ENCODE measurements at places on chromosomes 5 and 9. TPM values are rescaled to one million over a fixed set of nuclear protein-coding genes. Genes with fewer than 3 reads are reported as not detected.
A peak's percentile ranks its signal among the peaks of the same experiment; 100 is the strongest.

PCDHGB1 gene
- total RNA-seq = 1.8 TPM

DNA sequence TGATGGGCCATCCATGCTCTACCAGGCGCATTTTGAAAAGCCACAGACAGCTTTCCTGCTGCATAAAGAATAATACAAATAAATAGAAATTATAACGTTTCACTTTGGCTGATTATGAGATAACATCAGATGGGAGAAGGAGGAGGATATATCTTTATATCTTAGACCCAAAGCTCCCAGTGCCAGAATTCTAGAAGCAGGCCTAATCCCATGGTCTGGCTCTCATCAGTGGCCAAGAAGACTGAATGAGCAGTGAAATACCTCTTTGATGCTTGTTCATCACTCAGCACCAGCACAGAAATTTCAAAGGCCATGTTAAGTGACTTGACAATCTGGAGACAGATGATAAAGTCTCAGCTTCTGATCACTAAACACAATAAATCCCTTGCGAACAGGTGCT is 107.6 kb downstream of the PPP2R2B start:
- DNase-seq = peak; percentile 76

SPATA31E1 gene
- not detected for total RNA-seq

DNA sequence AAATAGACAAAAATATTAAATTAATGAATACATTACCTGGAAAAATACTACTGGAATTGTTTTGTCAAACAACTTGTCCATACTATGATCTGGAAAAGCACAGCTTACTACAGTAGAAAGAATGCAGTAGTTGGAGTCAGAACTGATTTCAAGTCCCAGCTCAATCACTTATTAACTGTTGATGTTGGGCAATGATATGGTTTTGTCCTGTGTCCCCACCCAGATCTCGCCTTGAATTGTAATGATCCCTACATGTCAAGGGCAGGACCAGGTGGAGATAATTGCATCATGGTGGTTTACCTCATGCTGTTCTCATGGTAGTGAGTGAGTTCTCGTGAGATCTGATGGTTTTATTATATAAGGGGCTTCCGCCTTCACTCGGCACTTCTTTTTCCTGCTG is 247.5 kb downstream of the CD180 start:
- no peak for DNase-seq

GRCh38 chr5:155017610-155018009 is 4.1 kb downstream of the KIF4B start:
- DNase-seq = no peak

GRCh38 chr5:150293091-150293941 is 3.7 kb upstream of the CAMK2A start:
- no peak for DNase-seq

CCDC69 gene
- 104 TPM for total RNA-seq

- no peak for DNase-seq
These were observed 250.3 kb downstream of the DMAC1 start for GRCh38 chr9:7549249-7549648.

- no peak for DNase-seq
These were observed 95.7 kb downstream of the ANKH start for GRCh38 chr5:14775857-14776256.

GRCh38 chr5:88238732-88239131 is 29.9 kb downstream of the TMEM161B start:
- DNase-seq = no peak

OR1J2 gene
- total RNA-seq = not detected

CCL27 gene
- total RNA-seq = 0.77 TPM

DNA sequence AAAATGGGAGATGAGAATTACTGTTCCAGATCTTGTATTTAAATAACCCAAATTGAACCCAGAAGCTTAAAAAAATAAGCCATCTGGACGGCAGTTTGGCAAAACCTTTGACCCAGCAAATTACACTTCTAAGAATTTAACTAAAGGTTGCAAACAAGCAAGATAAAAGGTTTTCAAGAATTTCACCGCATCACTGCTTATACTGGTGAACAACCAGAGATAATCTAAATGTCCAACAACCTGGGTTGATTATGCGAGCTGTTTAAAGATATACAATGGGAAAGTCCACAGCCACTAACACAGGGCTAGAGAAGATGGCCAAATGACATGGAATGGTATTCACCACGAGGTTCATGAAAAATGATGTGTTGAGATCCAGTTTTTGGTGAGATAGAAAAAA is 149.3 kb downstream of the GNAQ start:
- DNase-seq = no peak

CEL gene
- 1.6 TPM for total RNA-seq

DNA sequence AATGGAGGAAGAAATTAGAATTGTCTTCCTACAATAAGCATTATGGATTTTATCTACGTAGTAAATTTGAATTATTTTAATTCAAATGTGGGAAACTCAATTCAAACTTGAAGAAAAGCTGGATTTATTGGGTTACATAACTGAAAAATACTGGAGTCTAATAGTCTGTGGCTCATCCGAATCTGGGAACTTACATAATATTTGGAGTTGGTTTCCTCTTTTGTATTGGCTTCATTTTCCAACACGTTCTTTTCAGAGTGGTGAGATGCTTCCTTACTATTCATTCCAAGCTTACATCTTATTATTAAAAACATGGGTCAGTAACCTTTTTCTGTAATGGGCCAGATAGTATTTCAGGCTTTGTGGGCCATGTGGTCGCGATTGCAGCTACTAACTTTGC is 164.8 kb downstream of the ARHGAP26 start:
- DNase-seq = no peak

B4GALT7 gene
- total RNA-seq = 29.0 TPM

- DNase-seq = no peak
These were observed 17.9 kb upstream of the NDUFB6 start for GRCh38 chr9:32590898-32591297.

GHR gene
- total RNA-seq = 3.2 TPM

DNA sequence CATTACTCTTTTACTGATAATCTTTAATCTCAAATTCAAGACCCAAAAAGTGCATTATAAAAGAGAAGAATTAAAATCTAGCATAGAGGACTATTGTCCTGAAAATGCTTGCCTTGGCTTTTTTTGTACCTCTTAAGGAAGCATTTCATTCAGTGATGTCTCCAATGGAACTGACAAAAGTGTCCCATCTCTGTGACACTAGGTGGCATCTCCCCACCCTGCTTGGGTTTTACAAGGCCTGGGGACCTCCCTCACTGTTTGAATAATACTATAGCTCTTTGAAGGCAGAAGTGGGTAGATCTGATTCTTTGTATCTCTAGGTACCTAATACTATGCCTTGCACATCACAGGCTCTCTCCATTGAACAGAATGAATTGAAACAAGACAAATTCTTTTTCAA is 180.6 kb downstream of the EPB41L4A start:
- DNase-seq = no peak

BTNL3 gene
- not detected for total RNA-seq

- DNase-seq = peak; percentile 92
These were observed 70.2 kb downstream of the PRUNE2 start for GRCh38 chr9:76835571-76836283.

CDKN2B-AS1 gene
- not detected for total RNA-seq

DNA sequence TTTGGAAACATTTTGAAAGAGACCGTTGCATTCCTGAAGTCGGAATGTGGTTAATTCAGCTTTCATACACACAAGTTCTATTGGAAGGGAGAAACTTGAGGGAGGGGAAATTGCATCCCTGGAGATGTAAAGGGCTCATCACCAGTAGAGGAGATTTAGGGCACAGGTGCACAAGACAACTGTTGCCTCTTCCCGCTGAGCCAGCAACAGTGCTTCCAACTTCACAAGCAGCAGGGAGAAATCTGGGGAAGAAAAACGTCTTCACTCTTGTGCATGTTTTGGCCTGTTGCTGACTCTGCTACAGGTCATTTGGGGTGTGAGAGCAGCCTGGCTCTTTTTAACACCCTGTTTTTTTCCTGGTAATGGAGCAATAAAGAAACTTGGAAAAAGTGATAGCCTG is 277.9 kb downstream of the GAS1 start:
- no peak for DNase-seq

SVEP1 gene
- 2.8 TPM for total RNA-seq

GRCh38 chr5:135481909-135482311 is 29.8 kb upstream of the TIFAB start:
- DNase-seq = no peak

DNA sequence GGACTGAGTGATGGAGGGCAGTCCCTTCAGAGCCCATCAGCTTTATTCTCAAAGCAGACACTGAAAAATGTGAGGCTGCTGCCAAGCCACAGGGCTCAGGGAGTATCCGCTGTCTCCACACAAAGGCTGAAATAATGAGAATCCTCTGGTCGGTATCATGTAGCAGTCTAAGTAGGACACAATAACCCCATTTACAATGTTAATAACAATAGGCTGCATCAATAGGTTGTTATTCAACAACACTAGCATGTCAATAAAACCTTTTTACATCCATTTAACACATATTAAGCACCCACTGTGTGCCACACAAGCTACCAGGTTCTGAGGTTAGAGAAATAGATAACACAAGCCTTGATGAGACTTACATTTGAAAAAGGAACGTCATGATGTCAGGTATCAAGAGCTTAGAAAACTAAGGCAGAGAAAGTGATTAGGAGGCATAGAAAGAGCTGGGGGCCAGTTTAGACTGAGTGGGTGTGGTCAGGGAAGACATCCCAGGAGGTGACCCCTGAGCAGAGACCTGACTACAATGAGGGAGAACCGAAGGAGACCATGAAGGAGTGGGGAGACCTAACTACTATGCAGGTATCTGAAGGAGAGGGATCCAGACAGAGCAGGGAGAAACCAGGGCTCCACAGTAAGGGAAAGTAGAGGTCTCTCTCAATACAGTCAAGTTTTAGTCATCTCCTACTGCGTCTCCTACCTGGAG is 140.1 kb upstream of the GRIA1 start:
- DNase-seq = no peak

HNRNPK gene
- total RNA-seq = 659 TPM

DNA sequence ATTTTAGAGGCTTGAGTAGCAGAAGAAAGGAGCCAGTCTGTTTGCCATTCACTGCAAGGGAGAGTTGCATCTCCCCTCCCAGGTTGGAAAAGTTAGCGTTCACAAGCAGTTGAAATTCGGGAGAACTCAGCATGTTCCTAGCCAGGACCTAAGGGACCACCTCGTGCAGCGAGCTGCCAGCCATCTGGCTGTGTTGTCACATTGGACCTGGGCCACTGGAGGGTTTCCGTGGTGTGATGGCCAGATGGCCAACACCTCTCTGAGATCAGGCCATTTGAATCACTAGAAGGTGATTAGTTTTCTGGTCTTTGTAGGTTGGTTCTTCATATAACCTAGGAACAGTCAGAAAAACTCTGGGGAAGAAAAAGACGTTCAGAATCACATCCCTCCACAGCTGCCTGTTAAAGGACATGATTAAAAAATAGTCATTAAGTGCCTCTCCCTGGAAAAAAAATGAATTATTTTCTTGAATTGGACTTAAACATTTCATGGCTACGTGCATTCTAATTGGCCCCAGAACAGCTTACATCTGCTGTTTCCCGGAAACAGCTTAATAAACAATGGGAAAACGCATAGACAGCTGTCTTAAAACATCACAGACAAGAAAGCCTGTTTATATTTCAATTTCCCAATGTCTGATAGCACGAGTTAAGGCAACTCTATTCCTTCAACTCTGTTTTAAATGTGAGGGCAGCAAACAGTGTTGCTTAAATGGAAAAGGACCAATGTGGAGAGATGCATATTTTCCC is 303.9 kb downstream of the TENT4A start:
- DNase-seq = no peak

GRCh38 chr9:77554586-77555105 is 93.5 kb downstream of the GNA14 start:
- DNase-seq = peak; percentile 25

CCDC112 gene
- total RNA-seq = 8.1 TPM

- DNase-seq = peak; percentile 73
These were observed 1.6 kb downstream of the DMRT2 start for GRCh38 chr9:1051584-1052275.

- DNase-seq = no peak
These were observed 160.6 kb downstream of the PJA2 start for GRCh38 chr5:109249126-109249525.

GRCh38 chr5:17819783-17820182 is 185.5 kb downstream of the TAF11L14 start:
- no peak for DNase-seq

NIM1K gene
- 0.74 TPM for total RNA-seq
